ENCODE measurements at places on chromosomes 7 and 10.

DNA sequence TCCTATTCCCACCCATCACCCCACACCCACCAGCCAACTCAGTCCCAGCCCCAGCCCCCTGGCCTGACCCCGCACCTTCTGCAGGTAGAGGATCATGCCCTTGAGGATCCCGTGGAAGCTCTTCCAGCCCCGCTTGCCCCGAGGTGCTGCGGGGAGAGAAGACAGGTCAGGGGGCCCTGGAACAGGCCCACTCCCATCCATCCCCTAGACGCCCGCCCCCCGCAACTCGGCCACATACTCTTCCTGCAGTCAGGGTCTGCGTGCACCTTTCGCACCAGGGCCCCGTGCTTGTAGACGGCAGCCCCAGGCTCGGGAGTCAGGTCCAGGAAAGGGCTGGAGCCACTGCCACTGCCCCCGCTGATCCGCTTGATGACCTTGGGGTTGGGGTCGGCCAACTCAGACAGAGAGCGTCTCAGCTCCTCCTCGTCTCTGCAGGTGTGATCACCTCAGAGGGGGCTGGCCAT is 9.6 kb downstream of the NFKB2 start:
- DNase-seq, result no peak

GRCh38 chr10:131683281-131683861 is 217.4 kb upstream of the PPP2R2D start:
- no peak for DNase-seq

DNA sequence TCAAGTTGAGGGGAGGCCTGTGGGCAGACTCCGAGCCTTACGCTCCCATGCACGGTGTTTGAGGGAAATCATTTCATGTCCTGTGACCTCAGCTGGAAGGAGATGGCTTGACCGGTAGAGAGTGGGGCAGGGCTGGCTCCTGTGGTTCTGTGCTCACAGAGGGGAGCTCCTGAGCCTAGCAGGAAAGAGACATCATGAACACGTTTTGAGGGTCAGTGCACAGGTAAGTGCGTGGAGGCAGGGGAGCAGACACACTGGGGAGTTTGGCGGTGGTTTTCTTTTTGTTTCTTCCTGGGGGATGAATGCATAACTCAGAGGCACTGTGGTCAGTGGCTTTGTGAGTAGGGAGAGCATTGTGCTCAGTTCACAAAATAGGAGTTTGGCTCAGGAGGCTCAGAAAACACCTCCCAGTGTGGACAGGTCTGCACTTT is 22.5 kb downstream of the ADCY1 start:
- DNase-seq, result no peak

GRCh38 chr10:99850767-99851340 is 68.4 kb downstream of the ABCC2 start:
- DNase-seq, result no peak

DNA sequence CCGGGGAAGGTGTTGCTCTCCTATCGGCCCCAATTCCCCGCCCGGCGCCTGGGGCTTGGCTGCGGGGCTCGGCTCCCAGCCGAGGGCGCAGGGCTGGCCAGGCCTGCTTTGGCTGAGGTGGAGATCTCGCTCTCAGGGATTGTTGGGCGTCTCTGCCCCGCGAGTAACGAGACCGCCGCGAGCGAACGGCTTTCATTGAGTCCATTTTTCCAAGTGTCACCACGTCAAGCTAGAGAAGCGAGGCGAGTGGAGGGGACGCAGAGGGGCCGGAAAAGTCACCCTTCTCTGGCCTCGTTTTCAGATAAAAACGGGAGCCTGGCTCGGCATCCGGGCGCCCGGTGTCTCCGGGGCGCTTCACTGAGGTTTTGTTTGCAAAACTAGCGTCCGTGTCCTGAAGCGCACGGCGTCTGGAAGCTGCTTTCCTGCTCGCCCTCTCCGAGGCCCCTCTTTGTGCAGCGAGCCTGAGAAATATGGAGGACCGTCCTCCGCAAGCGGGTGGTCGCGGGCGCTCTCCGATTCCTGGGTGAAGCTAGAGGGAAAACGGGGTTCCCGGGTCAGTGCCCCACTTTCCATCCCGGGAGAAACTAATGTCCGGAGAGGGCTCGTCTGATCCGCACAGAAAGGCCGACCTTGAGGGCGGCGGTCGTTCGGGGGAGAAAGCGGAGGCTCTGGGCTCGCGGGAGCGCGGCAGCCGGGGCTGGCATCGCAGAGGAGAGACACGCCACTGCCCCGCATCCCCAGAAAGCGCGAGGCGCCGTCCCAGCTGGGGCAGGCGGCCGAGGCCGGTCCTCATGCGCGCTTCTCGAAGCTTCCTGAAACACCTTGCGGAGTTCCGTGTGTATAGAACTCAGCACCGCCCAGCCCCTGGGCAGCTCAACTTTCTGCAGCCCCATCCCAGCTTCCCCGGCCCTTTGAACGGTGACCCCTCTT is 3.5 kb upstream of the EN2 start:
- DNase-seq, result no peak

DNA sequence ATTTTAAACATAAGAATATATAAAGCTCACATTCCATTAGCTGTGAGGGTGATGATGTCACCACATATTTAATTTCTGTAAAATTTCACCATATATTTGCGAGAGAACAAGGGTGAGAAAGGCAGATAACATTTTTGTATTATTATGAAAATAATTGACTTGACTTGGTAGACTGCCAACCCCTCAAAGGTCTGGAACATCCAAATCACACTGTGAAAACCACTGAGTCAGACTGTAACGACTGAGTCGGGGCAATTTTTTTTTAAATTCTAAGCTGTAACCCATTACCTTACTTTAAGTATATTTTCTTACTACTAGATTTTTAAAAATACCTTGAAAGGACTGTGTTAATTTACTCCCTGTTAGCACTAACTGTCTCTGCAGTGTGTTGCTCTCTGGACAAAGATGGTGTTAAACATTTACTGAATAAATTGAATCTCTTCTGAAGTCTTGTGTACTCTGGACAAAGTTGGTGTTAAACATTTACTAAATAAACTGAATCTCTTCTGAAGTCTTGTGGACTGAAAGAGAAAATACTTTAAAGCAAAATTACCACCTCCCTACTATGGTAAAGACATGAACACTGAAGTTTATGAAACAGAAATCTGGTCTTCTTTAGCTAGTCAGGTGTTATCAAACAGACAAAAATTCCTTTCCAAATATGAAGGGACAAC is 14.1 kb downstream of the PDZD8 start:
- DNase-seq, result no peak

GRCh38 chr7:16484453-16485158 is 19.1 kb upstream of the SOSTDC1 start:
- DNase-seq, result no peak

DNA sequence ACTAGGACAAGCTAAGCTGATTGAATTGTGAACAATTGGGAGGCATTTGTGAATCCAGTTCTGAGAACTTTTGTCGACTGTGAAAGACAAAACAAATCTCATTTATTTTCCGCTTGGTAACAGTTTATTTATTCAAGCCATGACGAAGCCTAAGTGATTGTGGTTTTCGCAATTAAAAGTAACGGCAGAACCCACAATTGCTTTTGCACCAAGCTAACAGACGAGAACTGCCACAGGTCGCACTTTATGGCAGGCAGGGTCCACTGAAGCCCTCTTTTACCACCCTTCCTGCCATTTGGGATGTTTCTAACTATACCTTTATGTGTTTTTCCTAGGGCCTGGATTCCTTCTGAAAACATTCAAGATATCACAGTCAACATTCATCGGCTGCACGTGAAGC is 111.2 kb downstream of the ZMYND11 start:
- DNase-seq, result no peak

GRCh38 chr10:121832647-121833046 is 95.2 kb downstream of the ATE1 start:
- no peak for DNase-seq

- DNase-seq, result no peak
Measured at GRCh38 chr10:74084955-74085354, 65.7 kb downstream of the AP3M1 start.

DNA sequence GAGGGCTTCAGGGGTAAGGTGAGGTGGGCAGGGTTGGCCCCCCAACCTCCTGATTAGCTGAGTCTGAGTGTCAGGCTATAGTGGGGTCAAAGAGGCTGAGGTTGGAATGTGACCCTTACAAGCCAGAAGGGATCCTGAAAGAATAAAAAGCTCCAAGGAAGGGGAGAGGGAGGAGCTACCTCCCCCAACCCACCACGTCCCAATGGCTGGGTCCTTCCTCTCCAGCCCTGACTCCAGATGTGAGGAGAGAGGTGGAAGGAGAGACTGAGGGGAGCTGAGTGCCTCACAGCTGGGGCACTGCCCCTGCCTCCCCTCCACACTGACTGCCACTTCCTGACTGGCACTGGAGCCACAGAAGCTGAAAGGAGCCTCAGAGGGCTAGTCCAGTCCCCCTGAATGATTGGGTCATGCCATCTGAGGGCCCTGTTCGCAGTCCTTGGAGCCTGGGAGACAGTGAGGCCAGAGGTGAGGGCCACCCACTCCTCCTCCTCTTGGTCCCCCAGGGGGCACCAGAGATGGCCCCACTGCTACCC is 20.6 kb downstream of the IMPDH1 start:
- DNase-seq, result no peak

DNA sequence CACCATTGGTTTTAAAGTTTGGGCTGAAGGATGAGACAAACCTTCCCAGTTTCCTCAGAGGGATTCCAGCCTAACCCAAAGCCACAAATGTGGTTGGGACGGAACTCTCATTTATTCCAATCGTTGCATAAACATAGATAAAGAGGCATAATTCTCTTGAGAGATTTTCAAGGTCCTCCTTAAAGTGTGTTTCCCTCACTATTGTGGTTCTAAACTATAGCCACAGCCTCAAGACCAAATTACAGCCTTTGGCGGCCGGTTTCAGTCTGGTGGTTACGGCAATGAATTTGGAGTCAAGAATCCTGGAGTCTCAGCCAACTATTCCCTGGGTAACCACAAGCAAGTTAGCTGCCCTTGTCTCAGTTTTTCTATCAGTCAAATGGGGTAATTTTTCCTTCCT is 42.6 kb downstream of the SEM1 start:
- DNase-seq, result no peak

GRCh38 chr10:18271491-18271890 is 131.3 kb downstream of the CACNB2 start:
- DNase-seq, result no peak

GRCh38 chr10:5512881-5513612 is 11.7 kb upstream of the CALML3 start:
- DNase-seq, result no peak

DNA sequence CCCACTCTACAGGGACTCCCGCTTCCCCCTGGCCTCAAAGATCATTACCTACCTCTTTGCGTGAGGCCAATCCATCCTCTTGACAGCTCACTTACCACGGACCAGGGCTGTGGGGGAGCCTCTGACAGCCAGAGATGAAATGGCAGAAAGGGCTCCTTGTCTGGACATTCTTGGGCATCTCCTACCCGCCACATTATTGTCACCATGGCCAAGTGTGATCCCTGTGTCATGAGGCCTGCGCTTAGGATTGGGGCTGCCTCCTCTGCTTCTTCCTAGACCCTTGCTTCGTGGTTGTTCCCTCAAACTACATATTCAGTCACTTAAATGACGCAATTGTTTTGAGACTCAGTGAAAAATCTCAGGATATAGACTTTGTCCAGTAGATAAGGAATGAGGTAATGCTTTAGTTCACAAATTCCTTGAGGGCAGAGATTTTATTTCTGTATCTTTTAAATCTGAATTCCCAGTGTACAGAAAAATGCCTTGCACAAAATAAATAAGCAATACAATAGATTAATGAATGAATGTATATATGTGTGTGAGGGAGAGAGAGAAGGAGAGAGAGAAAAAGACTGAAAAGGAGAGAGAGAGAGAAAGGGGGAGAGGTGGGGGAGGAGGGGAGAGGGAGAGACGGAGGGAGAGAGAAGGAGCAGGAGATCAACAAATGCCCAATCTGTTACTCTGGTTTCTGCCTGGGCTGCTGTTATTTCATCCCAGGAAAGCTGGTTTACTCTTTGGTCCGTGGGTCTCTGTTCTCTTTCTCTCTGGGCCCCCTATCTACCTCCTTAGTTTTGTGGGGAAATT is 159.0 kb downstream of the PLXNA4 start:
- no peak for DNase-seq

DNA sequence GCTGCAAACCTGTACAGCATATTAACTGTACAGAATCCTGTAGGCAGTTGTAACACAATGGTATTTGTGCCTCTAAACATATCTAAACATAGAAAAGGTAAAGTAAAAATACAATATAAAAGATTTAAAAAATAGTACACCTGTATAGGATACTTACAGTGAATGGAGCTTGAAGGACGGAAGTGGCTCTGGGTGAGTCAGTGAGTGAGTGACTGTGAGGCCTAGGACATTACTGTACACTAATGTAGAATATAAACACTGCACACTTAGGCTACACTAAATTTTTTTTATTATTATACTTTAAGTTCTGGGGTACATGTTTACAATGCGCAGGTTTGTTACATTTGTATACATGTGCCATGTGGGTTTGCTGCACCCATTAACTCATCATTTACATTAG is 97.3 kb upstream of the STK17A start:
- no peak for DNase-seq

GRCh38 chr7:45122975-45123860 is 11.7 kb upstream of the TBRG4 start:
- no peak for DNase-seq

- DNase-seq, result no peak
Measured at GRCh38 chr7:36707898-36708297, 16.4 kb downstream of the AOAH start.

GRCh38 chr10:28111712-28112111 is 112.8 kb upstream of the ODAD2 start:
- no peak for DNase-seq

GRCh38 chr7:2892549-2892948 is 48.4 kb upstream of the GNA12 start:
- no peak for DNase-seq
